CD4-positive, alpha-beta T cell treated with Interleukin-17A for 1 hour (primary cell): ENCODE measurements at places on chromosomes 2 and 18.

DNA sequence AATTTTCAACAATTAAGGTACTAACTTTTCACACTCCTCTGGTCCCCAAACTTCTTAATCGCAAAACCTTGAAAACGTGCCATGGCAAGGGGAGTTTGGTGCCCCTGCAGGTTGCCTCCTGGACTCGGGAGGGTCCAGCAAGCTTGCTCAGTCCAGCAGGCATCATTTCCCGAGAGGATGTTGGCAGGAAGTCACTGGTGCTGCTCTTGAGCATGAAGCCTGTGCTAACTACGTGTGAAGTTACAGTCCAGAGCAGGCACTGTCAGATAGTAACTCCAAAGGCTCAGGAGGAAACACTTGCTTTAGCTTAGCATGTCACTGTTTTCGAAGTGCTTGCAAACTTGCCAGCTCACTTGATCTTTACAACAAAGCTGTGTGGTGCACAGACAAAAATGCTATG, 215.4 kb downstream of the MYCN start:
- no peak for DNase-seq

DNA sequence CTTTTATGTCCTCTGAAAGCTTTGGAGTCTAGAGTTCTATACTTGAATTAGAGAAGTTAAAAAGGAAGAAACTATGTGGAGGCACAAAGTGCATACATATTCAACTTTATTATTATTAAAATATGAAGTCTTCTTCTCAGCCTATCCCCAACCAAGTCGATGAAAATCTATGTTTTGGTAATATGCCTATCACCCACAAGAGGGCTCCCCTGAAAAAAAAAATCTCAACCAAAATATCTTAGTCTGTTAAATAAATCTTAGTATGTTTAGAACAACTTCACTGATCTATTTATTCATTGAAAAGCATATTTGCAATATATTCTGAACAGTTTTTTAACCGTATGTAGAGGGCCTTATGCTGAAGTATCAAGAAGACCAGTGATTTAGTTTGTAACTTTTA, 804.5 kb downstream of the TDRD15 start:
- DNase-seq: no peak

GRCh38 chr2:68740400-68740914, 5.8 kb downstream of the ARHGAP25 start:
- no peak for DNase-seq

- DNase-seq: no peak
Measured at GRCh38 chr2:14517731-14518130, 114.8 kb upstream of the LRATD1 start.

GRCh38 chr2:106127282-106127771, 66.8 kb downstream of the UXS1 start:
- DNase-seq: no peak

- DNase-seq: no peak
Measured at GRCh38 chr18:45876161-45876560, 50.7 kb downstream of the SIGLEC15 start.

- DNase-seq: no peak
Measured at GRCh38 chr18:43776997-43777396, 499.7 kb upstream of the SYT4 start.

DNA sequence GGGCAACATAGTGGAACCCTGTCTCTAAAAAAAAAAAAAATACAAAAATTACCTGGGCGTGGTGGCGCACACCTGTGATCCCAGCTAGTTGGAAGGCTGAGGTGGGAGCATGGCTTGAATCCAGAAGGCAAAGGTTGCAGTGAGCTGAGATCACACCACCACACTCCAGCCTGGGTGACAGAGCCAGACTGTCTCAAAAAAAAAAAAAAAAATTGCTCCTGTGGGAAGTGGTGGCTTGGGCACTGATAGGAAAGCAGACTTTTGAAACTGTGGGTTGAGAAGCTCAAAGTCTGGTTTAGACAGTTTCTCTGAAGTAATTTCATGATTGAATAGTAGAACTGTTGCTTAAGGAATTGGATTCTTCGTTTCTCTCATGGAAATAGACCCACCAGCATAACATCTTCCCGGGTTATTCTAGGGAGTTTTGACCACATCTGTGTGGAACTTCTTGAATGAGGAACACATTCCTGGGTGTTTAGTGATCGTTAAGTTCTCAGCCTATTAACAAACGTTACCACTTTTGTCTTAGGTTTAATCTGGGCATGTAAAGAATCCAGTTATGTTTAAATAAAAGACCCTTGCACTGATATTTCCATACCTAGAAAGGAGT, 33.5 kb downstream of the GRHL1 start:
- no peak for DNase-seq

GRCh38 chr2:136741471-136741870, 23.9 kb upstream of the THSD7B start:
- no peak for DNase-seq
